ENCODE measurements at places on chromosomes 16 and 17.

DNA sequence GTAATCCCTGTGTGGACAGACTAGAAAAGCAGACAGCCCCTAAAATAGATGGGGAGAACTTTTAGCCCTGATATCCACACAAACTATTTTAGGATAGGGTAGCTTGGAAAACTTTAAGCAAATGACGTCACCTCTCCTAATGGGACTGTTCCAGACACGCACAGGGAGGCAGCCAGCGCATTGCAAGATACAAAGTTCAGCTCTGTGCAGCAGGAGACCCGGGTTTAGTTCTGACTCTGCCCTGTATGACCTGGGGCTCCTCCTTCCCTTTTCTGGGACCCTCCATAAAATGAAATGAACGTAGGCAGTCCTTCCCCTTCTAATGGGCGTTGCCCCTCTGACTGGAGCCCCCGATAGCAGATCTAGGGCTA, 6.3 kb downstream of the ZNF689 start:
- DNase-seq: no peak

DNA sequence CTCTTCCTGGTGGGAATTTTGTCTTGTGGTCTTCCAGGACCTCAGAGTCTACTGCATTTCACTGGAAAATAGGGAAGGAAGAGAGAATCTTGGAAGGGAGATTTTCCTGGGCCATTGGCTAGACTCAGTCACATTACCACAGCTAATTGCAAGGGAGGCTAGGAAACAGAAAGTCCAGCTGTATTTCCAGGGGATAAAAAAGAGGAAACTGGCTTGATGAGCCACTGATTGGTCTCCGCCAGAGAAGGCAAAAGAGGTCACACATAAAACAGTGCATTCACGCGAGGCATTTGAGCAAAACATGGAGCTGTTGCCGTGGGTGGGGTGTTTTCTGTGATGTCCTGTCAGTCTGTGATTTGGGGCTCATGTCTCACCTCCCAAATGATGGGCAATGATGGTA, 345.3 kb downstream of the FOXL1 start:
- no peak for DNase-seq

DNA sequence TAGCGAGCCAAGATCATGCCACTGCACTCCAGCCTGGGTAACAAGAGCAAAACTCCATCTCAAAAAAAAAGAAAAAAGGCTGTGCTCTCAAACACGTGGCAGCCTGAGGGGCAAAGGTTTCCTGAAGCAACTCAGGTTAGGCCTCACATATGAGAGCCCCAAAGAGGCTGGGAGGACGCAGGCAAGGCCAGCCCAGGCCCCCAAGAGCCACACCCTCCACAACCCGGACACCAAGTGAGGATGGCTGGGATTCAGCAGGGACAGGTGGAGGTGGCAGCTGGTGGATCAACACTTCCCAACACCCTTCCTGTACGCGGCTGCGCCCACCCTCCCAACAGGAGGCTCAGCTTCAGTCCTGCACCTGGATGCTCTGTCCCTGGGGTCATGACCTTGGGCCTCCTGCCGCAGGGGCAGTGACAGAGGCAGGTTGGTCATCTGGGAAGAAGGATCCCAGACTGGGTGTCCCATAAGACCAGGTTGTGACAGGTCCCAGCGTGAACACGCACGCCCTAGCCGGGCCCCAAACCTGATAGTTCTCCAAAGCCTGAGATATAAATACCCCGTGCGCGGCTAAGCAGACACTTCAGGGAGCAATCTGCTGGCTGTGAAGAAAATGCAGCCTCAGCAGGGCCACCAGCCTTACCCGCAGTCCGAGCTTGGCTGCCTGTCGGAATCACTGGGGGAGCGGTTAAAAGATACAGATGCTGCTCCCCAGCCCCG, 78.1 kb downstream of the TIMM22 start:
- no peak for DNase-seq

DNA sequence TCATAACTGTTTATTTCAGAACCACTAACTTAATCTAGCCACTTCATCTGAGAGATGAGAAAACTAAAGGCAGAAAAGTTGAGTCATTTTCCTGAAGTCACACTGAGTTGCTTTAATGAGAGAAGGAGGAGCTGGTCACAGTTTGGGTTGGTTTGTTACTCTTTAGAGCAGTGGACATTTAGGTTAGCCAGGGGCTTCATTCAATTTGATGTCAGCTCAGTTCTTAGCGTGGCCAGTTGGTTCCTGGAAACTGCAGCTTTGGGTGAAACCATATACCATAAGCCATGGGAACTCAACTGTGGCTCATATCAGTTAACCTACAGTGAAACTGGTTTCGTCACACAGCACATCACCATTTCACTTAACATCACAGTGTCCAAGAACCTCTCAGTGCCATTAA, 59.2 kb upstream of the ADORA2B start:
- no peak for DNase-seq

GRCh38 chr17:82386255-82386831, 14.8 kb downstream of the UTS2R start:
- DNase-seq: no peak

DNA sequence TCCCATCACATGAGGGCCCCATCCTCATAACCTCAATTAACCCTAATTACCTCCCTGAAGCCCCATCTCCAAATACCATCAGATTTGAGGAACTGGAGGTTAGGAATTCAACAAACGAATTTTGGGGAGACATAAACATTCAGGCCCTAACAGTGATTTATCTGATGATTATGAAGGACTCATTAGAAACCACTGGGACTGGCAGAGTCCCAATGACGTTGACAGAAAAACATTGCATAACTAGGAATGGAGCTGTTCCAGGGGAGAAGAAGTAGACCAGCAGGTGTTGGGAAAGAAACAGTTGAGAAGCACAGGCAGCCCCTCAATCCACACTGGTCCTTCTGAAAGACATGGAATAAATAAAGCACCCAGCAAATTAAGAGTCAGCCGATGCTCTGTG, 282.0 kb downstream of the MAP2K4 start:
- no peak for DNase-seq

DNA sequence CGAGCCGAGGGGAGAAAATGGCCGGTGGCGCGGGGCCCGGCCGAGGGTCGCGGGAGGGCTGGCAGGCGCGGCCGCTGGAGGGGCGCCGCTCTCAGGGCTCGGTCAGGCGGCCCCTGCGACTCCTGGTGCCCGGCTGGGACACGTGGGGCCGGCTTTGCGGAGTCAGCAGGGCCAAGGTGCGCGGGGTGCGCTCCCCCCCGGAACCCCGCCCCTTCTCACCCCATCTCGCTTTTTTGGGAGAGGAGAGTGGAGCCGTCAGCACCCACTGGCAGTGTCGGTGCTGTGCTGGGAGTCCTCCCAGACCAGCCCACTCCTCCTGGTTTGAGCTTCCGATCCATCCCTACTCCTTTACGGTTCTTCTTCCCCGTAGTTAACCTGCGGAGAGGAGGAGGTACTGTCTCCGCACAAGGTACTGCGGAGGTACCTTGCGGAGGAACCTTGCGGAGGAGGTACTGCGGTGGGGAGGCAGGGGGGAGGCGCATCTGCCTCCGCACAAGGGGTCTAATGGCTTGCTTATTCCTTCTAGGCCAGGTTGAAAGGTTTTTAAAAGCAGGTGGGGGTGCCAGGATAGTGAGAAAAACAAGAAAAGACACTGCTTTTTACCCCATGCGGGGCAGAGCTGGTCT, 19.1 kb upstream of the CBX8 start:
- DNase-seq: no peak

DNA sequence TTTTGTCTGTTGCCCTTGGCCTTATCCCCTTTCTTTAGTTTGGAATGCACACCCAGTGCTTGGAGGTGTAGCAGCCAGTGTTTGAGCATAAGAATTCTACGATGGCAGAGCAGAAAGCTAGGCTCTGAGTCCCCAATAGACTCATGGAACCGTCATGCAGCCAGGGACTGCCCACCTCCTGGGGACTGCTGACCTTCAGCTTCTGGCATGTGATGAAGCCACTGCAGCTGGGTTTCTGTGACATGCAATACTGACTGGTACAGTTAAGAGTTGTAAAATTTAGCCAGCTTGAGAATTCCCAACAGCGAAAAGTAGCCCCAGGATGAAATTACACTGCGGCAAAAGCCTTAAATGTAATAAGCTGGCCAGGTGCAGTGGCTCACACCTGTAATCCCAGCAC, 9.0 kb upstream of the MAP3K14 start:
- no peak for DNase-seq

DNA sequence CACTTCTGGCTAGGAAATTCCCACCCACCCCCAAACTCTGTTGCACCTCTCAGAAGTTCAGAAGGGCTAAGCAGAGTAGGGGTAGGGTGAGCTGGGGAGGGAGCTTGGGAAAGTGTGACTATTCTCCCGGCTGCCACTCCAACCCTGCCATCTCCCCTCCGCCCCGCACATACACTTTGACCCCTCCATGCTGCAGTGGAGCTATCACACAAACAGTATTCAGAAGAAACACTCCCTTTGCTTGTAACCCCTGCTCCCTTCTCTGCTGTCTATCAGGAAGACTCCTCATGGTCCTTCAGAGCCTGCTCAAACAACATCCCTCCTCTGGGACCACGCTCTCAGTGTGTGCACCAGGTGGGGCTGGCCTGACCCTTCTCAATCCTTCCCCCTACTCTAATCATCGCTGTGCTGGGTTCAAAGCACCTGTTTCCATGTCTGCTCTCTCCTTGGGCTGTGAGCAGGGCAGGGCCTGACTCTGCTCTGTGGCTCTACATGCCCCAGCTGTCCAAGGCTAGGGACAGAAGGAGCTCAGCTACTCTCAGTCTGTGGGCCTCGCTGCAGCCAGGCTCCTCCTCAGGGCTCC, 8.6 kb downstream of the SLC13A5 start:
- no peak for DNase-seq

GRCh38 chr17:55063885-55064874, 95.6 kb downstream of the STXBP4 start:
- no peak for DNase-seq
